ENCODE measurements at places on chromosomes 3 and 15. TPM values are rescaled to one million over a fixed set of nuclear protein-coding genes. Genes with fewer than 3 reads are reported as not detected.
A peak's percentile ranks its signal among the peaks of the same experiment; 100 is the strongest.

- peak; percentile 81 for DNase-seq
Observed at GRCh38 chr15:42548249-42549031, at the start of the genes HAUS2 and LRRC57. HAUS2 (plus strand) TSS chr15:42548838; CDS start chr15:42548873, 35 bp downstream. LRRC57 (minus strand) TSS chr15:42548793; CDS start chr15:42548434, 359 bp downstream.

The EXD1 gene
- not detected for polyA plus RNA-seq

The CX3CR1 gene
- polyA plus RNA-seq = 5.9 TPM

- DNase-seq = no peak
Observed at GRCh38 chr15:99618941-99619411, 53.2 kb downstream of the MEF2A start.

- DNase-seq = no peak
Observed at GRCh38 chr3:178500631-178501030, 35.6 kb upstream of the KCNMB2 start.

- DNase-seq = no peak
Observed at GRCh38 chr15:41512940-41513505, 604 bp downstream of the LTK start.

DNA sequence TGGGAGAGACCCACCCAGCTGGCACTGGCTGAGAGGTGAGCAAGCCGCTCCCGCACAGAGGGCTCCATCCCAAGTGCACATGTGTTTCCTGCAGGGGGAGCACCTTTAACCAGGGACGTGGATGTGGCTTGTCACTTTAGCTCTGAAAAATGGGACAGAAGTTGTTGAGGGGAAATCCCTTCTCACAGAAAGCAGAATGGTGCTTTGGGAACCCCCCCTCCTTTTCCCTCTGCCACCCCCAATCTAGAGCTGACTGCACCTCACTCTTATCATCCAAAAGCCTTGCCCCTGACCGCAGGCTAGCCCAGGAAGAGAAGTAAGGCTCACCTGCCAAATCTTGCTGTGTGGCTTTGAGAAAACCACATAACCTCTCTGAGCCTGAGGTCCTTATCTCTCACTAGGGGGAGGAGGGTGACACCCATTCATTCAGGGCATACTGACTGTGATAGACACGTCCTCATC is 77.9 kb downstream of the RPN1 start:
- DNase-seq = no peak

Measured in right renal cortex interstitium (tissue), 3 donors.